Naive thymus-derived CD4-positive, alpha-beta T cell (primary cell): ENCODE measurements at places on chromosomes 16 and 17. TPM values are rescaled to one million over a fixed set of nuclear protein-coding genes. Genes with fewer than 3 reads are reported as not detected.
A peak's percentile ranks its signal among the peaks of the same experiment; 100 is the strongest.

The DCTPP1 gene
- total RNA-seq: 13.7 TPM

The VTN gene
- 0.19 TPM for total RNA-seq

The SALL1 gene
- total RNA-seq: not detected

The KRT20 gene
- total RNA-seq: not detected

The FAM20A gene
- not detected for total RNA-seq

The HYDIN gene
- 0.32 TPM for total RNA-seq

The CNTNAP1 gene
- 1.8 and 2.2 TPM in 2 replicates for total RNA-seq

The C17orf100 gene
- 4.8 TPM for total RNA-seq

- peak; percentile 55 for DNase-seq
These were observed 2.4 kb downstream of the SKAP1 start for GRCh38 chr17:48427598-48427997.

- no peak for DNase-seq
These were observed 2.8 kb downstream of the CCL23 start for GRCh38 chr17:36014946-36015345.

- peak; percentile 5 for DNase-seq
These were observed 11.9 kb downstream of the FZD2 start for GRCh38 chr17:44568945-44569858.

DNA sequence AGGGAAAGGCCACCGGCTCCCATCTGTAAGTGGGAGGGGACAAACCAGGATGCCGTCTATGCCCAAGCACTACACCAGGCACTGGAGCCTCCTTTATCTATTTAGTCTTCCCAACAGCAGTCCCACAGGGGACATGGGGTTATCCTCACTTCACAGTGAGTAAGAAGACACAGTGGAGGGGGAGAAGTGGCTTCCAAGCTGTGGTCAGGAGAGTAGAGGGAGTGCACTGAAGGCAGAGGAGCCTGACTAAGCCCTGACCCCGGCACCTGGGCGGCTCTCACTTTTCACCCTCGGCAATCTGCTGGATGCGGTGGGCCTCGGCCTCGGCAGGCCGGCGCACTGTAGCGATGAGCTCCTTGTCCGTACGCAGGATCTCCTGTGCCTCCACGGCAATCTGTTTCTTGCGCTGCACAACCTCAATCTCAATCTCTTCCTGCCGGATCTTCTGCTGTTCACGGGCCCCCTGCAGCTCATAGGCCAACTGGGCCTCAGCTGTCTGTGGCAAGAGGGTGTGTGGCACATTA is 15.9 kb downstream of the FLOT2 start:
- no peak for DNase-seq

- no peak for DNase-seq
These were observed 163.8 kb downstream of the PRKCA start for GRCh38 chr17:66466106-66466820.

DNA sequence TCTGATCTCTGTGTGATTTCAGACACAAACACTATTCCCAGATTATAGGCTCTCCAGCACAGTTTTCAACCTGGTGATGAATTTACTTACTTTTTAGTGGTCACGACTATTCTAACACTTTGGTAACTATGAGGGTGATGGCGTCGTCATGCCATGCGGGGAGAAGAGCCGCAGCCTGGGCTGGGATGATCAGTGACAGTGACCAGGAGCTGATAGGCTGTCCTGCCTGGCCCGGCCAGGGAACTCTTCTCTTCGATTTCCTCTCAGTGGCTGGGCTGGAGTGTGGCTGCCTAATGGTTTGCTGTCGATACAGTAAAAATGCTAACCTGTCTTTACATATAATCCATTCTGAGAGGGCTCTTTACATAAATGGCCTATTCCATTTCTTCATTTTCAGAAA is 113.1 kb downstream of the IRX3 start:
- no peak for DNase-seq

DNA sequence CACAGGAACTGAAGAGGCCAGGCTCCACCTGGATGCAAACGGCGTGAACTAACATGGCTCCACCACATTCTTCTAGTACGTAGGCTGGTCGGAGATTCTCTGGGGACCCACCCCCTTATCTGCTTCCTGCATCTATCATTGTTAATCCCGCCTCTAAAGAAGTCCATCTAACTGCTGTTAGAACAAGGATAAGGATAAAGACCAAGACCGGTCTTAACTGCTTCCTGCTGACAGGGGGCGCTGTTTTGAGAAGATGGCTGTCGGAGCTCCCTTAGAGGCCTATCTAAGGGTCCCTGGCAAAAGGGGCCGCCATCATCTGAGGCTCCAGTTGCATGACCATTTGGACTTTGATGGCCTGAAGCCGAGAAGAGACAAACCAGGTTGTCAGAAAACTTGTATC is 25.8 kb upstream of the TNFSF12 start:
- DNase-seq: peak; percentile 57

DNA sequence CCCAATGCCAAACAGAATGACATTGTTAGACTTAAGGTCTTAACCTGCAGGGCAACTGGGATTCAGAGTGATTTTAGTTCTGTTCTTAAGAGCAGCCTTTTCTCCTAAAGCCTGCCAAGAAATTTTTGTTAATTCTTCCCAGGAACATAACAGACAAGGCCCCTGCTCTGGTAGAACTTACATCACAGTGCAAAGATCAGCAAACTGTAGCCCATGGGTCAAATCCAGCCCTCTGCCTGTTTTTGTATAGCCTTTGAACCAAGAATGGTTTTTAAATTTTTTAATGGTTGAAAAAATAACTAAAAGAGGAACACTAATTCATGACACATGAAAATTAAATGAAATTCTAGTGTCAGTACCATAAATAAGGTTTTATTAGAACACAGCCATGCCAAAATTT is 3.8 kb downstream of the ACSM3 start:
- DNase-seq: no peak

- no peak for DNase-seq
These were observed 17.6 kb downstream of the TRPV3 start for GRCh38 chr17:3539881-3540540.

- no peak for DNase-seq
These were observed 76.2 kb upstream of the KSR1 start for GRCh38 chr17:27379888-27380533.

DNA sequence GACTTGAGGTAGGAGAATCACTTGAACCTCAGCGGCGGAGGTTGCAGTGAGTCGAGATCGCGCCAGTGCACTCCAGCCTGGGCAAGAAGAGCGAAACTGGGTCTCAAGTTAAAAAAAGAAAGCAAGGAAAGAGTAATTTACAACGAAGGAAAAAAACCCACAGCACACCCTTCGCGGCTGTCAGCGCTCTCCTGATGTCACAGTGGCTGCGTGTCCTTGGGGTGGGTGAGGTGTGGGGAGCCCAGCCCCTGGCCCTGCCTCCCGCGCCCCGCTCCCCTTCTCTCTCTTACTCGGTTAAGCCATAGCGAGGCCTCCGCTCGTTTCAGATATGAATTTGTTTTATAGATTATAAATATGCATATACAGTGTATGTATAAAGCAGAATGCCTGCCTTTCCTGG is 740 bp upstream of the JPT2 start:
- no peak for DNase-seq

DNA sequence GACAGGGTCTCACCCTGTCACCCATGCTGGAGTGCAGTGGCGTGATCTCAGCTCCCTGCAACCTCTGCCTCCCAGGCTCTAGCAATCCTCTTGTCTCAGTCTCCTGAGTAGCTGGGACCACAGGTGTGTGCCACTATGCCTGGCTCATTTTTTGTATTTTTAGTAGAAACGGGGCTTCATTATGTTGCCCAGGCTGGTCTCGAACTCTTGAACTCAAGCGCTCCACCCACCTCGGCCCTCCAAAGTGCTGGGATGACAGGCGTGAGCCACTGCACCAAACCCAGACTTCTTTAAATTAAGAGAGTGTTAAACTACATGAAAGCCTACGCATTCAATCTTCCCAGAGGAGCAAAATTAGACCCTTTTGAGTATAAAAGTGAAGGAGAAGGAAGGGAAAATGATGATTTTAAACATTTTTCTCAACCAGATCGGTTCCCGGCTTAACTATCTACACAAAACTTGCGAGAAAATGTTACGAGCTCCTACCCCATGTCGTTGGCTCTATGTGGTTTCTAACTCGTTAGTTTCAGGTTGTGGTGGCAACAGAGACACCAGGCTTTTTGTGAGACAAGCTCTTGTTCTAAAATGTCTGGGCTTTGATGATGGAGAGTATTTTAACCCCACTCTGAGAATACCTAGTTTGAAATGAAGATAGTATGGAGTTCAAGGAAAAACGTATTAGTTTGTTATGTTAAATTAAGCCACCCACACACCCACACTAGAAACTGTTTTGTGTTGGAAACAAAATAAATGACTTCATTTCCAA is 26.3 kb downstream of the STAT5B start:
- DNase-seq: peak; percentile 80

- no peak for DNase-seq
These were observed 9.8 kb downstream of the EIF4A3 start for GRCh38 chr17:80137131-80137530.

DNA sequence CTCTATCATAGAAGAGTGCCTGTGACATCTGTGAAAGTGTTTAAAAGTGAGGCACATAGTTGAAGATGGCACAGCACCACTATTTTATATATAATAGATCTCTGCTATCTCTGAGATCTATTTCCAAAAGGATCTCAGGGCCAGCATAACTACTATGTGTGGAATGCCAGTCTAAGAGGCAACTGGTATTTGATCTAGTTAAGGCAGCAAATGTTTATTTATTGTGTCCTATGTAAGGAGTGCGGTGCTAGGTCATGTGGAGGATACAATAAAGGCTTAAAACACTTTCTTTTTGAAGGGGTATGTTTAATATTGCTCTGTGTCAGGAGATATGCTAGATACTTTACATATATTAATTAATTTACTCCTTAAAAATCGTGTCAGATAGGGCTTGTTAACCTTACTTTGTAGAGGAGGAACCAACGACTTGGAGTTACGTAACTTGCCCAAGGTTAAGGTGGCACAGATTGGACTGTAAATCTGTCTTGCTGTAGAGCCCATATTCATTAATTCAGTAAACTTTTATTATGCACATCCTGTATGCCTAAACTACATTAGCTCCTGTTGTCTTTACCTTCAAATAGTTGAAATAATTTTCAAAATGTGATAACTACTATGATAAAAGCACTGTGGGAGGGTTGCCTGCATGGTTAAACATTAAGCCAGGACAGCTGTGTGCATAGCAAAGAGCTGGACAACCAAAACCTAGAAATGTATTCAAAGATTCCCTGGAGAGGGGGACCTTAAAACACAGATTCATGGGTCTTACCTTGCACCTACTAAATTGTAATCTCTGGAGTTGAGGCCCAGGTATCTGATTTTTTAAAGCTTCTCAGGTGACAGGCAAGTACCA is 83.3 kb downstream of the NLK start:
- no peak for DNase-seq

DNA sequence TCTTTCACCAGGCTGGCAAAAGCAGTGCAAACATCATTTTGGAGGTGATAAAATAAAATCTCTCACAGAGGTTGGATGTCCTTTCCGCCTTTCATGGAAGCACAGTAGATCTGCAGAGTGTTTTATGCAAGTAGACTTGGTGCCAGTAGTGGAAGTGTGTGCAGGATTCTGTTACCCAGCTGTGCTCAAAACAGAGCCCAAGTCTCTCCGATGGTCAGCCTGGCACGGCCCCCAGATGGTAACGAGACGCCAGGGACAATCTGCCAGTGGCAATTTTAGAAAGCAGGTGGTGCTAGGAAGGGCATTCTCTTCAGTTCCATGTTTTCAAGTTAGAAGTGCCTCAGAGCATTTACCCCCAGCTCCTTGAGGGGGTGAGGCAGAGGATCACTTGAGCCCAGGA is 1.5 kb upstream of the MTHFSD start:
- no peak for DNase-seq

GRCh38 chr17:8226536-8227237 is 16.3 kb upstream of the AURKB start:
- no peak for DNase-seq

GRCh38 chr17:30929081-30929633 is 7.4 kb downstream of the ADAP2 start:
- DNase-seq: no peak

DNA sequence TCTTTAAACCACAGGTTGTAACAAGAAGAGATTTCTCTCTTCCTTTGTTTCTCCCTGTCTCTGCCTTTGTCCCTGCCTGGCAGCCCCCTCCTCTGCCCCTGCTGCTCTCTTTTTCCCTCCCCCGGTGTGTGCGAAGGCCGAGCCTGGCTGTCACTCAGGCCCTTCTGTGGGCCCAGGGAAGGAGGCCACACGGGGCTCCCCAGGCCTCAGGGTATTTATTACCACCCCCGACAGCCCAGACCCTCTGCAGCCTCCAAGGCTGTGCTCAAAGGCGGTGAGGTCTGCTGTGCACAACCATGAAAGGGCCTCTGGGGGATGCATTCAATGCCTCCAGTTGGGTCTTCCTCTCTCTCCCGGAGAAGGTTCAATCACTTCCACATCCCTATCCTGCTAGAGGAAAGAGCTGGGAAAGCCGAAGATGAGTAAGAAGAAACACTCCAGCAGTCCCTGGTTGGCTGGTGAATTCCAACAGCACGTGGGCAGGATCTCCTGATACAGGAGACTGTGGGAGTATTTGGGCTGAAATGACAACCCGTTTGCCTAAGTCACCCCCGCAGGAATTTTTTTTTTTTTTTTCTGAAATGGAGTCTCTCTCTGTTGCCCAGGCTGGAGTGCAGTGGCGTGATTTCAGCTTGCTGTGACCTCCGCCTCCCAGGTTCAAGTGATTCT is 34.2 kb downstream of the ZNF423 start:
- no peak for DNase-seq

GRCh38 chr16:2046893-2047329 is 723 bp downstream of the NTHL1 start:
- DNase-seq: no peak

GRCh38 chr17:28540231-28540630 is 12.2 kb downstream of the UNC119 start:
- DNase-seq: no peak

GRCh38 chr17:14933676-14934075 is 331.4 kb downstream of the PMP22 start:
- no peak for DNase-seq

DNA sequence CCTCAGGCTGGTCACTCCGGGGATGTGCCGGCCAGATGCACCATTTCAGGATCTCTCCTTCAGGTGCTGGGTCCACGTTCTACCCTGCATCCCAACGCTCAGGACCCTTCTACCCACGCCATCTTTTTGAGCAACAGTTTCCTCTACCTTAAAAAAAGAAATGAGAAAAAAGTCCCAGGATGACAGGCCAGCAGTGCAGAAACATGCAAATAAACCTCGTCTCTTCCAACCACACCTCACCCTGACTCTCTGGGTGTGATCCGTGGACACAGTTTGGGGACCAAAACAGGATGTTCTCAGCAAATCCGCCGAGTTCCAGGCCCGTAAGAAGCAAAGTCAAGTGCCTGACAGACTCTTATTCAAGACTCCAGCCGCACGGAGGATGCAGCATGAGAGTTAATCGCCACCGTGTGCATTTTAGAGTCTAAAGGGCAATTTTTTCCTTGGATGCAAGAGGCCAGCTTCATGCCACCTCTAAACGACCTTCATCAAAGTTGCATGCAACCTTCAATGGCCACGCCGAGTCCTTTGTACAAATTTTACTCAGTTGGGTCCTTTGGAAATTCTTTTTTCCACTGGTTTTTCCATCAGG is 99.6 kb downstream of the ZFHX3 start:
- no peak for DNase-seq

DNA sequence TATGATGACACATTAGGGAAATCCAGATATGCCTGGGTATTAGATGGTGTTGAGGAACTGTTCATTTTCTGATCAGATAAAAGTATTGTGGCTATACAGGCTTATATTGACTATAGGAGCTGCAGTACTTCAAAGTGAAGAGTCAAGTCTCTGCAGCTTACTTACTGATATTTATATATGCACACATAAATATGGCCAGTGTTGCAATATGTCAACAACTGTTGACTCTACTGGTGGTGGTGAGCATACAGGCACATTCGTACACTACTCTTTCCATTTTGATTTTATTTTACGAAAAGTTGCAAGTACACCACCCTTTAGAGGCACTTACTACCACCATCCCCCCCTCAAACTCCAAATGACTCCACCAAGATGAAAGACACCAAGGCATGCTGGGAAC is 2.5 kb downstream of the CIAO2B start:
- DNase-seq: no peak
